ENCODE measurements at places on chromosomes 2 and 18.

- no peak for DNase-seq
These were observed 43.2 kb downstream of the PARD6G start for GRCh38 chr18:80204142-80204541.

DNA sequence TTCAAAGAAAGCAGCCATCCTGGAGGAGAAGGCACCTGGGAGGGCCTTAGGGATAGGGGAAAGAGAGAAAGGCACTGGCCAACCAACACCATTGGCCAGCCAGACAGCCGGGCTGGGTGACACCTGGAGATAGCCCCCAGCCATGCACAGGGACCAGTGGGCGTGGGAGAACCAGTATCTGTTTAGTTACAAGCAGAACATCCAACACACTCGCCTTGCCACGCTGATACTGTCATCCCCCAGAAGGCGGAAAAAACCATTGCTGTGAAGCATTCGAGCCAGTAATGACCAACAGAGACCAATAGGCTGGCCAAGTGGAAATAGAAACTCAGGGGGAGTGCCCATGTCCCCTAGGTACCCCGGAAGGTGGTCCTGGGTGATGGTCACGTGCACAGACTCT, 15.5 kb downstream of the ASPRV1 start:
- DNase-seq: no peak

- no peak for DNase-seq
These were observed 226.1 kb upstream of the HNRNPA3 start for GRCh38 chr2:176986487-176986886.

DNA sequence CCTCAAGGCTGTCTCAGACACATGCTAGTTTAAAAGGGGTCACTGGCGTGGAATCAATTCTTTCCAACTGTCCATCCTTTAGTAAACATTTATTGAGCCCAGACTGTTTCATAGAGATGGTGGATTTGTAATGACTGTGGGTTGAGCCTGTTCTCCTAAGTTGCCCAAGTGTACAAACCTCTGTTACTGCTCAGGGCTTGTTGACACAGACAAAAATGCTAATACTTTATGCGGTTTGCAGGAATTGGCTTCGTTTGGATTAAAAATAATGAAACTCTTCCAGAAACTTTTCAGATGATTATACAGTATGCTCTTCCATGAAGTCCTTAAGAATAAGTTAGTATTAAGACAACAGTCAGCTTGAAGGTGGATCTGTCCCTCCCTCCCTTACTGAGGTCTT, 83.6 kb upstream of the MGAT5 start:
- no peak for DNase-seq

DNA sequence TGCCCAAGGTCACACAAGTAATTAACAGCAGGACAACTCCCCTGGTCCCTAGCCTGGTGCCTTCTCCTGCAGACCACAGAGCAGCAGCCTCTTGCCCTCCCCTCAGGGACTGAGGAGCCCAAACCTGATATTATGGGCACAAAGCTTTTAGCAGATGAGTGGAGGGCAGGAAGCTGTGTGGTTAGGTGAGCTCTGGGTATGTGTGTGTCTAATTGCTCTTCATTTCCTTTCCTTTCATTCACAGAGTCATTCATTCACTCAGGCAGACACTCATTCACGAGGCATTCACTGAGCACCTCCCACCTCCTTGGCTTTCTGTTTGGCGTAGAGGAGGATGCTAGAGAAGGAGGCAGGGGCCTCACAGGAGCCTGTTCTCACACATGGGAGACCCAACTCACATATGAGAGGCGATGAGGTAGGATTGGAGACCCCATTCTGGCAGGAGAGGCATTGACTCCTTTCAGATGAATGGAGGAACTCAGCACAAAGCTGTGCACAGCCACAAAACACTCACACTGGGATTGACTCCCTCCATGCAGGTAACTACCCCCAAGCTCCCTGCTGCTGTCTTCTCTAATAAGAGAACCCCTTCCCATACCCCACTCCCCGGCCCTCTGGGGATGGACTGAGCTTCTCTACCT, 306.8 kb upstream of the SKOR2 start:
- DNase-seq: no peak

- peak; percentile 9 for DNase-seq
These were observed 759 bp downstream of the PPP4R3B start for GRCh38 chr2:55616551-55617174.

- DNase-seq: no peak
These were observed 5.1 kb downstream of the SERPINB8 start for GRCh38 chr18:63974991-63975390.

DNA sequence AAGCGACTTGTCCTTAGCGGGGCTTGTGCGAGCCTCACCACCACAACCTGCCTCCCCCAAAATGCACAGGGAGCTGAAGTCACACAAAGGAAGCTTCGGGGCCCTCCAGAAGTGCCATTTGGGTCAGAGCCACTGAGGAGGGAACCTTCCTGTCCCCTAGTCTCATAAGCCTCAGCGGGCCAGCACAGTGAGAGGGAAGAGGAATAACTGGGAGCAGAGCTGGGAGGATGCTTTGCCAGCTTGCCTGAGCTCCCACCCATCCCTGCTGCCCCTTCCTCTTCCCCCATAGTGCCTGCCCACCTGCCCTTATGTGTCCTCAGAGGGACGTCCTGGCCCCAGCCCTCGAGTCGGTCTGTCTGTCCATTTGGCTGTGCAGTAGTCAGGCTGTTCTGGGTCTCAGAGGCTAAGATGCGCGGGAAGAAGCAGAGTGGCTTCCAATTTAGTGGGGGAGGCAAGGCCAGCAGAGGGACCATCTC, 51.8 kb upstream of the GPR17 start:
- DNase-seq: no peak

GRCh38 chr18:58140387-58141325, 96.6 kb downstream of the NEDD4L start:
- DNase-seq: no peak

- DNase-seq: no peak
These were observed 107.6 kb upstream of the NOSTRIN start for GRCh38 chr2:168694866-168695265.

DNA sequence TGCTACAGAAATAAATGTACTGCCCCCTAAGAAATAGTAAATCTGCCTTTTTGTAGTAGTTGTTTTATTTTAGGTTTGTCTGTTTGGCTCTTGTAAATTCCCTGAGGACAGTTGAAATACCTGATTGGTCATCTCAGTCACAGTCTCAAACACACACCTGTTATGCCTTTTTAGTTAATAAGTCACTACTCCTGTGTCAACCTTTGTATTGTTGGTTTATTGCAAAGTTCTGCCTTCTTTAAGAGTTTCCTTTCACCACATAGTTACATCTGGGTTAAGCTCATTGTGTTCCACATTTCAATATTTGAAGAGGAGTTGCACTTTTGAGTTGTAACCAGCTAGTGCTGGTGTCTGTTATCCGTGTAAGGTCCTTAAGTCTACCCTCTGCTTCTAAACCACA, 198.7 kb downstream of the CCDC85A start:
- no peak for DNase-seq

DNA sequence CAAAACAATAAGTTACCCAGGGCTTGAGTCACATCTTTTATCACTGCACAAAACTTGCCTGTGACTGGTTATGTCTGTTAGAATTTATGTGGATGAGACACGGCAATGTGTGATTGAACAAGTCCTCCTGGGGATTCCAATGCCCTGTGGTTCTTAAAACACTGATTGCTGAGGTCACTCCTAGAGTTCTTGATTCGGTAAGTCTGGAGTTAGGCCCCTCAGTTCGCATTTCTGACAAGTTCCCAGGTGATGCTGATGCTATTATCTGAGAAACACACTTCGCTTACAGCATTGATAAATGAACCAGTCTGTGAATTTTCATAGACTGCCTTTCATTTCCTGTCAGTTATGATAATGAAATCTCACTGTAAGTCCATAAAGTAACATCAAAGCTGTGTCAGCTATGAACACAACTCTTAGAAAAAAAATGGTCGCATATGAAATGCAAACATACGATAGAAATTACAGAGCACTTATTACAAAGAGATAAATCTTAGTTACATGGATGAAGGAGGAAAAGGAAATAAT, 214.0 kb downstream of the DLGAP1 start:
- no peak for DNase-seq

DNA sequence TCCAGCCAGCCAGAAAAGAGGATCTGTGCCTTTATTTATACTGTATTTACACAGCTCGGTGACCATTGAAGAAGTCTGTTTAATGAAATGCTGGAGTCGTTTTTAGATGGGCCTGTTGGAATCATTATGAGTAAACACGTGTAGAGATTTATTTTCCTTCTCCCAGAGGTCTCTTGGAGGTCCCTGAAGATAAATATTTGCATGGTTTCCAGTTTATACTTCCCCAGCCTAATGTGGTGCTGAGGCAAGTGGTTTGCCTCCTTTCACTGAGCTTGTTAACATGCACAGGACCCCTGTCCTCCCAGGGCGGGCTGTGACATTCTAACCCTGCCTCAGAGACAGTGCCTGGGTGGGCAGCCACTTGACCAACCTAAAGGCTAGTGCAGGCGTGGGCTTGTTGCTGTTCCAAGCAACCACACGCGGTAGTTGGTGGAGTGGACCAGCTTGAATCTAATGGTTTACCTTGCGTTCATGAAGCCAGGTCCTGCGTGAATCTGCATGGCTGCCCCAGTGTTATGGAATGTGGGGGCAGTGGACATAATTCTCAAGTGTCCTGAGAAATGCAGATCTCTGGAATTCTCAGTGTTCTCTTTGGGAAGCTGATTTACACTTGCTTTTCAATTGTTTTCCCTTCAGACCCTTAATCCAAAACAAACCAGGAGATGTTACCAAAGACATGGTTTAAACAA, 130.2 kb upstream of the DLX2 start:
- DNase-seq: no peak

DNA sequence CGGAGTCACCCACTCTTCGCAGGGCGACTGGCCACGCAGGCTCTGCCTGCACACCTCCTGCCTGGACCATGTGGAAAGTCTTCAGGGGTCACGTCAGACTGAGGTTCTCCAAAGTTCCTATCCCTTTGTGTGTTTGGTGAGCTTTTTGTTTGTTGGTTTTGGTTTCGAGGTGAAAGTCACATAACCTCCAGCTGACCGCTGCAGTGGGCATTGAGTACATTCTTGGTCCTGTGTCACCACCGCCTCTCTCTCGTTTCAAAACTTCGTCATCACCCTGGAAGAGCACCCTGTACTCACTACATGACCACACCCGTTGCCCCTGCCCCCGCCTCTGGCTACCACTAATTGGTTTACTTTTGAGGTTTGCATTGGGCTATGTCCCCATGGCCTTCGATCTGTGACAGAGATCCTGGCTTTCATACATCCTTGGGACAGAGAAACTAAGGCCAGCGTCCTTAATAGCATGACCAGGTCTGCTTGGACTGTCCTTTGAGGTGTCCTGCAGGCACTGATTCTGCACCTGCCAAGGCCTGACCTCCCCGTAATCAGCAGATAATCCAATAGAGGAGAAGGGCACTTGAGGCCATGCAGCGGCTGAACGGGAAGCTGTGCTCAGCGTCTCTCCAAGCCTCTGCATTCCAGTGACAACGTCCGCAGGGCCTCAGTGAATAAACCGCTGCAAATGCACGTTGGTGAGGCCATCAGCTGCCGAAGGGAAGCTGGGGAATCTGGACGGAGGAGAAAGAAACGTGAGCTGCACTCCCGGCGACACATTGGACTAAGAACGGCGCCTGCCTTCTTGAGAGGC, 46.8 kb downstream of the SH3BP4 start:
- DNase-seq: no peak

DNA sequence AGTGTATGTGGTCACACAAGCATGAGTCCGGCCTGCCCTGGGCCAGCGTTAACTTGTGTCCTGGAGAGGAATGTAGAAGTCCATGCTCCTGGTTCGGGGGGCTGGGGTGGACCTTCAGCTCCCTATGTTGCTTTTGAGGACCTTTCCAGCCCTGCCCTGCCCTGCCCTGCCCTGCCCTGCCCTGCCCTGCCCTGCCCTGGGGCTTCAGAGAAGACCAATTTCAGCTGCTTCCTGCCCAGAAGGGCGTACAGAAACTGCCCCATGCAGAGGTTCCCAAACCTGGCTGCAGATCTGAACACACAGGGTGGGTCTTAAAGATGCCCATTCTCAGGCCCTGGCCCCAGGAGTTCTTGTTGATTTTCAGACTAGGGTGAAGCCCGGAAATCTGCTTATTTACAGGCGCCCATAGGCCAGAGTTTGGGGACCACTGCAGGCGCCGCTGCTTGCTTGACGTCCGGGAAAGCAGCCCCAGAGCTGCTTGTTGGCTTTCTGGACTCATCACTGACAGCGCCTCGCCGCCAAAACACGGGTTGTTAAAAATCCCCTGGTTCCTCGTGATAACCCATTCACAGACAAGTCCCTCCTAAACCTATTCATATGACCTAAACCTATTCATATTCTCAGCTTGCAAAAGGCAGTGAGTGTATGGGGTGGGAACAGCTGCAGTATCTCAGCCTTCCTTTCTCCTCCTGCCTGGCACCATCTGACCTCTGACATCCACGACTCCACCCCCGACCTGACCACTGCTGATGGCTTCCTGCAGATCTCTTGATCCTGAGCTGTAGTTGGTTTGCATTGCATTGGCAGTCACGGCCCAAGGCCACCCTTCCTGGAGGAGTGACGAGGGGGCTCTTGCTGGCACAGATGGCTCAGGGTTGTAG, 198.3 kb downstream of the GLI2 start:
- DNase-seq: no peak

GRCh38 chr2:19554520-19554919, 196.1 kb upstream of the OSR1 start:
- DNase-seq: no peak

DNA sequence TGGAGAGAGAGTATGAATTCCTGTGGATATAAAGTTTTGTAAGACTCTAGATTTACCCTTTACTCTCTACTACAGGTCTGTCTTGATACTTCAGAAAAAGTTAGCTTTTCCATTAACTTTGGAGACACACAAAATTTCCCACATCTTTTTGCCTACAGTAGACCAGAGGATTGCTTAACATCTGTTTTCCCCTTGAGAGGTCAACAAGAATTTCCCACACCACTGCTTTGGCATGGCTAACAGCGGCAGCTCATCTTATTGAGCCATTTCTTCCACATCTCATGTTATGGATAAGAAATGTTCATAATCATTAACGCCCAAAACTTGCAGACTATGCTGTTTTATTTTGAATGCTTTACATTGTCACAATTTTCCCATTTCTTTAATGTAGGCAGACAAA, 273.6 kb upstream of the RGPD4 start:
- no peak for DNase-seq

DNA sequence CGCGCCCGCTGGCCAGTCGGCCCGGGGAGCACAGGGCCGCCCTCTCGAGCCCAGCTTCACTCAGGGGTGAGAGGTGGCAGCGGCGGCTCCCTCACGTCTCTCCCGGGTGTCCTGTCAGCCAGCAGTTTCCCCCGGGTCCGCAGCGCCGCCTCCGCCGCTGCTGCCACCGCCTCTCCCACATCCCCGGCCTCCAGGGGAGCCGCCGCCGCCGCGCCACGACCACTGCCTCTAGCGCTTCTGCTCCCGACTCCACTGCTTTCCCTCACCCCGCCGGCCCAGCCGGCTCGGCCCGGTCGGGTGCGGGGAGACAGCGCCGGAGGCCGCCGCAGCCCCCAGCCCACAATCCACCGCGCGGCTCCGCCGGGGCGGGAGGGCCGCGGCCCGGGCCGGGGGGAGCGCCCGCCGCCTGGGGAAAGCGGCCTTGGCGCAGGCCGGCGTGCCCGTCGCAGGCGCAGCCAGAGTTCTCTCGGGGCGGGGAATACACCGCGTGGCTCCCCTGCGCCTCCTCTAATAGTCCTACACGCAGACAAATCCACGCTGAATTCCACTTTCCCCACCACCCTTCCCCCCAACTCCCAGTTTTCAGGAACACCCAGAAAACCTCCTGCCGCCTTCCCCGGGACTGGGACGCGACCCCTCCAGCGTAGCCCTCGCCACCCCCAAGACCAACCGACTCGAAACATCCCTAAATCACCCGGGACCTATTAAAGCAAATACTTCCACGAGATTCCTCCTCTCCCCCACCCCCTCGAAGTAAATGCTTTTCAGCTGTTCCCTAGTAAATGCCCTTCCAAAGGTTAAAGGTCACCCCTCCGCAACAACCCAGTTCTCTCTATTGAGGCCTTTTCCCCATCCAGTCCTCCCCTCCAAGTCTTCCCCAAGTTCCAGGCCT, at the start of gene VPS54:
VPS54 (minus strand) TSS at position 346 of the 892 bp plus-strand sequence. CDS start 35,429 bp downstream, outside the sequence.
- DNase-seq: peak; percentile 24

Measured in effector CD8-positive, alpha-beta T cell (primary cell).